A549 treated with ZK216348 at 1 μM for 4 hours (cell line): ENCODE measurements at places on chromosomes 3 and 15. TPM values are rescaled to one million over a fixed set of nuclear protein-coding genes. Genes with fewer than 3 reads are reported as not detected.

Gene RTP4
- not detected in 5 replicates for total RNA-seq

Gene RBP2
- not detected in 5 replicates for total RNA-seq

Gene GOLGA8S
- 0.12 to 0.25 TPM (median 0.18 TPM) in 5 replicates for total RNA-seq

Gene ADGRG7
- not detected in 5 replicates for total RNA-seq

Gene NEO1
- total RNA-seq, result 27.2 to 40.5 TPM (median 34.8 TPM) in 5 replicates

Gene RFT1
- 18.8 to 29.2 TPM (median 26.9 TPM) in 5 replicates for total RNA-seq

Gene SAMD7
- total RNA-seq, result not detected in 5 replicates

Gene SCAANT1
- total RNA-seq, result not detected in 5 replicates

Gene COLQ
- total RNA-seq, result 0.19 to 0.80 TPM (median 0.21 TPM) in 5 replicates

Gene CIB2
- total RNA-seq, result 21.1 to 31.7 TPM (median 27.4 TPM) in 5 replicates

Gene BTD
- 14.9 to 17.3 TPM (median 16.3 TPM) in 5 replicates for total RNA-seq

Gene XPC
- 29.8 to 34.0 TPM (median 32.3 TPM) in 5 replicates for total RNA-seq

Gene ARHGAP11A
- 51.8 to 104 TPM (median 89.0 TPM) in 5 replicates for total RNA-seq

Gene TRPM1
- total RNA-seq, result not detected in 5 replicates

Gene GUCA1C
- not detected in 5 replicates for total RNA-seq

Gene ALG1L2
- not detected in 5 replicates for total RNA-seq

Gene MB21D2
- 3.3 to 5.2 TPM (median 5.0 TPM) in 5 replicates for total RNA-seq

Gene ARHGEF26
- total RNA-seq, result 5.1 to 7.4 TPM (median 6.8 TPM) in 5 replicates

Gene FSIP1
- total RNA-seq, result 0.33 to 1.0 TPM (median 0.62 TPM) in 5 replicates

Gene RHCG
- total RNA-seq, result 28.1 to 53.8 TPM (median 41.2 TPM) in 5 replicates

Gene IFT57
- 34.1 to 51.3 TPM (median 40.3 TPM) in 5 replicates for total RNA-seq

Gene ZMYND10
- total RNA-seq, result 0.89 to 2.2 TPM (median 1.5 TPM) in 5 replicates

Gene FANCD2OS
- not detected in 5 replicates for total RNA-seq

Gene IL17RB
- 0.48 to 1.2 TPM (median 0.87 TPM) in 5 replicates for total RNA-seq

Gene C3orf22
- not detected in 5 replicates for total RNA-seq

Gene LNP1
- 0.64 to 1.4 TPM (median 0.79 TPM) in 5 replicates for total RNA-seq

Gene CHRM5
- 0.07 TPM in 1 of 5 replicates, not detected in the others for total RNA-seq

Gene C15orf62
- total RNA-seq, result 0.06 to 0.16 TPM (median 0.10 TPM) in 4 of 5 replicates, not detected in the other

Gene LIPC
- 0.11 to 0.29 TPM in 2 of 5 replicates, not detected in the others for total RNA-seq

Gene NR2E3
- total RNA-seq, result 0.20 to 0.23 TPM in 2 of 5 replicates, not detected in the others

Gene CFAP100
- total RNA-seq, result not detected in 5 replicates

Gene TIMP4
- total RNA-seq, result 10.8 to 13.2 TPM (median 12.0 TPM) in 5 replicates

Gene FBXW12
- not detected in 5 replicates for total RNA-seq

Gene LIPH
- 5.5 to 7.5 TPM (median 6.7 TPM) in 5 replicates for total RNA-seq

Gene GOLGA6A
- total RNA-seq, result 0.06 TPM in 1 of 5 replicates, not detected in the others

Gene MYNN
- 8.2 to 10.6 TPM (median 9.2 TPM) in 5 replicates for total RNA-seq

Gene ACP3
- not detected in 5 replicates for total RNA-seq

Gene IGSF11
- total RNA-seq, result 2.7 to 6.4 TPM (median 4.9 TPM) in 5 replicates

Gene CMC1
- 39.8 to 51.7 TPM (median 44.6 TPM) in 5 replicates for total RNA-seq

Gene FYTTD1
- 26.6 to 34.2 TPM (median 27.8 TPM) in 5 replicates for total RNA-seq

Gene SHC4
- 0.54 to 1.4 TPM (median 0.80 TPM) in 5 replicates for total RNA-seq

Gene TRH
- total RNA-seq, result not detected in 5 replicates

Gene RASGRF1
- total RNA-seq, result 0.32 to 1.9 TPM (median 0.54 TPM) in 5 replicates

Gene CORO2B
- total RNA-seq, result 2.4 to 3.9 TPM (median 3.1 TPM) in 5 replicates

Gene PLCD1
- total RNA-seq, result 3.1 to 5.1 TPM (median 3.3 TPM) in 5 replicates

Gene PDIA3
- 310 to 373 TPM (median 358 TPM) in 5 replicates for total RNA-seq

Gene KLHL6
- not detected in 5 replicates for total RNA-seq

Gene SERPINI2
- not detected in 5 replicates for total RNA-seq

Gene EIF1B
- 51.5 to 79.1 TPM (median 58.3 TPM) in 5 replicates for total RNA-seq

Gene RARRES1
- 7.5 to 16.6 TPM (median 11.2 TPM) in 5 replicates for total RNA-seq

Gene MAP6D1
- 4.0 to 7.8 TPM (median 6.9 TPM) in 5 replicates for total RNA-seq

Gene EAF2
- 1.4 to 2.6 TPM (median 2.1 TPM) in 5 replicates for total RNA-seq

Gene SAMMSON
- total RNA-seq, result not detected in 5 replicates
